ENCODE measurements at places on chromosomes 4 and X.
A peak's percentile ranks its signal among the peaks of the same experiment; 100 is the strongest.

- no peak for DNase-seq
These were observed 6.4 kb upstream of the CCSER1 start for GRCh38 chr4:90120815-90121214.

- peak; percentile 76 for DNase-seq
These were observed 32.8 kb downstream of the CLCN4 start for GRCh38 chrX:10189317-10190268.

- no peak for DNase-seq
These were observed 62.3 kb upstream of the ADAMTS3 start for GRCh38 chr4:72631296-72631695.

DNA sequence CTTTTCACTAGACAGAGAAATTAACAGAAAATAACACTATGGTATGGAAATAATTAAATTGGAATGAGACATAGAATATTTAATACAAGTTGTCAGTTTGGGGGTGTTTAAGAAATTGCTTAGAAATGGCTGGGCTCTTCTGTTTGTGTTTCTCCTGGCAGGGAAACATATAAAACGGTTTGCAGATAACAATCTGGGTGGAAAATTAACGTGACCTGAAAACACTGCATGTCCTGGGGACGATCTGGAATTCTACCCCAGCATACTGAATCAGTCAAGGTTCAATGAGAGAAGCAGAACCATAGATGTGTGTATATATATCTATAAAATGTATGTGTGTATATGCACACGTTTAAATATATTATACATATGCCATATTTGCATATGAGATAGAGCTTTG is 109.8 kb downstream of the SPATA18 start:
- no peak for DNase-seq

- no peak for DNase-seq
These were observed 51.2 kb upstream of the SHISA3 start for GRCh38 chr4:42345962-42346544.

DNA sequence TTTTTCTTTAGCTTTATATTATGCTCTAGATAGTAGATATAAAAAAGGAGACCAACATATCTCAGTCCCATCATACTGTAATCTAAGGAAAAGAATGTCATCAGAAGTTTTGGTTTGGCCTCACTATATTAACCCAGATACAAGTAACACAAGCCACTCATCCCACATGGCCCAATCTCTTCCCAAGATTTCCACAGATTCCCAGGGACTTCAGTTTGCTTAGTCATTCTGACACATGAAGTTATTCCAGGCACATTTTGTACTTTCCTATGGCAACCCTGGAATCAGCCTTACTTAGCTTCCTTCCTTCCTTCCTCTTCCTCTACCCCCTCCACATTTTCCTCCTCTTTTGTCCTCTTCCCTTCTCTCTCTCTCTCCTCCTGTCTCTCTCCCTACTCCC is 21.7 kb upstream of the DCLK2 start:
- DNase-seq: no peak

- DNase-seq: no peak
These were observed 46.6 kb downstream of the AFM start for GRCh38 chr4:73528171-73528570.

DNA sequence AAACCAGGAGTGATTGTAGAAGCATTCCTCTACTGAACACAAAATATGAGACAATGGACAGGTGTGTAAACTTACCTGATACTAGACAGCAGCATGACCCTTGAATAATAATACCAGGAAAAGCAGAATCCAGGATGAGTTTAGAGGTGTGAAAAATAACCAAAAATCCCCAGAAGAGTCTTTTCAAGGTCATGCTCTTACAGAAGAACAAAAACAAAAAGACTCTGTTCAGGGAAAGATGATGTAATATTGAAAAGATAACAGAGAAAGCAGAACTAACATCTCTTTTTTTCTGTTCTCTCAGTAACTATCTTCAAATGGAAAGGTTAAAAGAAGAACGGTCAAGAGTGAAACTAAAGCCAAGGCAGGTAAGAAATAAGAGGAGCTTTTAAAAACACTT is 14.0 kb upstream of the ARHGAP10 start:
- no peak for DNase-seq

- DNase-seq: no peak
These were observed 35.4 kb upstream of the TMEM184C start for GRCh38 chr4:147581606-147582350.

- DNase-seq: no peak
These were observed 8.3 kb upstream of the HOPX start for GRCh38 chr4:56689201-56689969.

- no peak for DNase-seq
These were observed 73.4 kb upstream of the LHFPL1 start for GRCh38 chrX:112753116-112753515.

DNA sequence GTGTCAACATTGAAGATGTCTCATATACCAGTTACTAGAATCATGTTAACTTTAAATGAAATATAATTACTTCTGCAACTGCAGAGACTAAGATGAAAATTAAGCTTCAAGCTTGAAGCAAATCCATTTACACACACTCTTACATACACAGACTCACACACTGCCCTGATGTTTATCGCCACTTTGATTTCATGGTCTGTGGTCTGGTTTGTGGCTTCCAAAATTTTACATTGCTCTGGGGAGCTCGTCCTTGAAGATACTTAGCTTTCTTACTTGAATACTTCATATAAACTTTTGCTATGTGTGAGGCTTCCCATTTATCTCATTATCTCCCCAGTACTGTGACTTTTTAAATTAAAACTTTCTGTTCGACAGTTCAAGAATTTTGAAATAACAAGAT is 35.8 kb downstream of the ARHGEF38 start:
- peak; percentile 29 for DNase-seq

- peak; percentile 15 for DNase-seq
These were observed 21.7 kb downstream of the RBPJ start for GRCh38 chr4:26342328-26343037.

GRCh38 chrX:30865612-30866011 is 23.4 kb downstream of the TAB3 start:
- DNase-seq: no peak

DNA sequence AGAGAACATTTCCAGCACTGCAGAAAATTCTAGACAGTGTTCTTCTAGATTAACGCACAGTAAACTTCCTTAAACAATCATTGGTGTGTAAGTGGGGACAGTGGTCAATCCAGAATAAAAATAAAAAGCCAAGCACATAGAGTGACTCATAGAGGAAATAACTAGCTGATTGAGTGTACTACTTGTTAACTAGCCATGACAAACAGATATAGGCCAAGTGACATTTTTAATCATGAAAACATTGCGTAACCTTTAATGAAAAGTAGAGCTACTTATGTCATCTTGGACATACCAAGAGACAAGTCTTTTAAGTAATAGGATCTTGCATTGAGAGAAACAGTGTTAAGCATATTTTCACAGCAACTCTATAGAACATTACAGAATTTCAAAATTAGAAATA is 233.9 kb upstream of the MAB21L2 start:
- no peak for DNase-seq

GRCh38 chr4:145867406-145867805 is 71.2 kb downstream of the ZNF827 start:
- no peak for DNase-seq

DNA sequence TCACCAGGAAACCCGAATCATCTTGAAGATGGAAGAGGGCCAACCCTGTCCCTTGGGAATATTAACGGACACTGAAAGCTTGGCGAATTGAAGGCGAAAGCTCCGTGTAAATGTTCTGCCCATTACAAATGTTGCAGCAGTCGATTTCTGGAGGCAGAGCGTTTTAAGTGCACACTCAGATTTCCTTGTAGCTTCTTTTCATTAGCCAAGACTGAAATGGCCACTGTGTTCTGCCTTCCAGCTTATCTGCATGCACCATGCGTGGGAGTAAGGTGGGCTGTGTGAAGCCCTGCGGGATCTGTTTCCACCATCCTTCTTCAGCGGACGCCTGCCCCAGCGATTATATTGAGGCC is 1.3 kb downstream of the SMIM20 start:
- no peak for DNase-seq

GRCh38 chrX:117196481-117196880 is 733.7 kb upstream of the CT83 start:
- DNase-seq: no peak

DNA sequence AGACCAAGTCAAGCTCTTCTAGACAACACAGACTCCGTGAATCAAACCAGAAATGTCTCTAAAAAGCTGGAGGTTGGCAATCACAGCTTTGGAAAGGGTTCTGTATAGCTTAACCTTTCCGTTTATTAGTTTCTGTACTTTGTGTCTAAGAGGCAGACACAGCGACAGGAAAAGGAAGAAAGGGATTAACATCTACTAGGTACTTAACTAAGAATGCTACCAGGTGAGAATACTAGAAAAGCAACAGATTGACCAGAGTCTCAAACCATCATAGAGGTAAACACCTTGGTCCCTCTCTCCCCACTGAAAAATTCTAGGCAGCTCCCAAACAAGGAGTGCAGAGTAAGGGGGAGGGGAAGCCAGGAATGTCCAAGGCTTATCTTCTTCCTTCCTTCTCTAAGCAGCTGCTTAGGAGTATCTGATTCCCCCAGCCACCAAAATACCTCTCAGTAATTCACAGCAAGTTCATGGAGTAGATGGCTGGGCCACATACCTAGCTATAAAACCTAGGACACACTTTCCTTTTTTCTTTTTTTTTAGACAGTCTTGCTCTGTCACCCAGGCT is 80.8 kb downstream of the APBB2 start:
- no peak for DNase-seq

- no peak for DNase-seq
These were observed 34.3 kb downstream of the TMEM164 start for GRCh38 chrX:110037178-110037577.

- DNase-seq: no peak
These were observed 155.6 kb upstream of the PACRGL start for GRCh38 chr4:20544645-20545044.

GRCh38 chr4:67020438-67020797 is 524.9 kb downstream of the CENPC start:
- no peak for DNase-seq

GRCh38 chrX:133437356-133437755 is 22.1 kb upstream of the GPC4 start:
- no peak for DNase-seq

DNA sequence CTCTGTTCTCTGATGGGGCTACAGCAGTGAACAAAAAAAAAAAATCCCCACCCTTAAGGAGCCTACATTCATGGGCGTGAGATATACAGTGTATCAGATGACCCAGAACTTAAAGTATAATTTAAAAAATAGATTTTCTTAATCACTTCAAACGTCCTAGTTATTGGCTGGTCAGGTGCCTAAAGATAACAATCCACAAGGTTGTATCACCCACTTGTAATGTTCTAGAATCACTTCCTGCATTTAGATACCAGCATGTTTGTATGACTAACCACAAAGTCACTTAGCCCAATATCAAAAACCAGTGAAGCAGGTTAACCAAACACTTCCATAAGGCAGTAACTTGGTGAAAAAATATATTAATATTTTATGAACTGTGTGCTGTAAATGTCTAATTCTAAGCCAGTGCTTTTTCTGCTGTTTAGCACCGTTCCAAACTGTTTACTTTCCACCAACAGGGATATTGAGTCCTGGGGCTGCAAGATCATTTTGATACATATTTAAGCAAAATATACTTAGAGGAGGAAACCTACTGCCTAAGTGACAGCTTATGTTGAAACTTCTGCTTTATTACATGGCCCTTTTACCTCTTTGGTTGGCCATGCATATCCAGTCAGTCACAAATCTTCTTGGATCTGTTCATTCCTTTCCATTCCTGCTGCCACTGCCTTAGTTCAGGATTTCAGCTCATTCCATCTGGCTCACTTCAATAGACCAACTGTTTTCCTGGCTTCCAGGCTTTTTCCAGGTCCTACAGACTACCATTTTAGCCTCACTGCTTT is 43.3 kb downstream of the CD40LG start:
- DNase-seq: no peak

DNA sequence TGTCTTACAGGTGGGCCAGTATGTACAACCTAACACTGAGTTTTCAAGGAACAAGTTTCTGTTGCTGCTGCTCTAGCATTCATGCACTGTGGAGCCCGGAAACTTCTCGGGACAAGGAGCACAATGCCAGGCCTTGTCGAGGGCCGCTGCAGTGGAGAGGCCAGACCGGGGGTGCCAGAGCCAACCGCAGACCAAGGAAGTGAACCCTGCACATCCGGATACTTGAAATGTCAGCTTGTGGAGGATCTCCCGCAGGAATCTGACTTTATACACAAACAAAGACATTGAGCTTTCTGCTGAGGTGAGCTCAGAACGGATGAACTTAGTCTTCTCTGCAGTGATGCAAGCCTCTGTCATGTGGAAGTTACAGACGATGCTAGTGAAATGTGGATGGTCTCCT is 99.5 kb downstream of the ZNF827 start:
- no peak for DNase-seq

DNA sequence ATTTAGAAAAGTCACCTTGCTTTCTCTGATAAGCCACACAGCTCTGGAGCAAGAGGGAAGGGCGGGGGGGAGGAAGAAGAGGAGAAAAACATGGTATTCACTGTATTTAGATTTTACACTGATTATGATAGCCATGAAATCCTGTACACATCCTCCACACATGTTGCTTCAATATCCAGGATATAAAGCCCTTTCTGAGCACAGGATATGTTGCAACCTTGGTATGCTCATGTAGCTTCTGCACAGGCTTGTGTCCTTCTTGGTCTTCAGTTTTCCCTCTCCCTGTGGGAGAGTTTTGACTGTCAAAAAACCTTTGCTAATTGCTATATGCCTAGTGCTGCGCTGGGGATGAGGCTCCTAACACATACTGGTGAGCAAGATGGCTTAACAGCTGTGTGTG is 61.9 kb upstream of the DAPP1 start:
- no peak for DNase-seq

DNA sequence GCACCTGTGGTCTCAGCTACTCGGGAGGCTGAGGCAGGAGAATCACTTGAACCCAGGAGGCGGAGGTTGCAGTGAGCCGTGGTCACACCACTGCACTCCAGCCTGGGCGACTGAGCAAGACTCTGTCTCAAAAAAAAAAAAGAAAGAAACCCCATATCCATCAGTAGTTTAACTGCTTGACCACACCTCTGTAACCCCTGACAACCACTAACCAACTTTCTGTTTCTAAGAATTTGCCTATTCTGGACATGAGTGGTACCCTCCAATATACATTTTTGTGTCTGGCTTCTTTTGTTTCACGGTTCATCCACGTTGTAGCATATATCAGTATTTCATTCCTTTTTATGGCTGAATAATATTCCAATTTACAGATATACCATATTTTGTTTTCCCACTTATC is 9.1 kb downstream of the PPAT start:
- DNase-seq: no peak

- no peak for DNase-seq
These were observed 124.4 kb downstream of the CHRDL1 start for GRCh38 chrX:110671068-110671803.

GRCh38 chr4:172578712-172579111 is 589.9 kb upstream of the GALNT7 start:
- DNase-seq: no peak

DNA sequence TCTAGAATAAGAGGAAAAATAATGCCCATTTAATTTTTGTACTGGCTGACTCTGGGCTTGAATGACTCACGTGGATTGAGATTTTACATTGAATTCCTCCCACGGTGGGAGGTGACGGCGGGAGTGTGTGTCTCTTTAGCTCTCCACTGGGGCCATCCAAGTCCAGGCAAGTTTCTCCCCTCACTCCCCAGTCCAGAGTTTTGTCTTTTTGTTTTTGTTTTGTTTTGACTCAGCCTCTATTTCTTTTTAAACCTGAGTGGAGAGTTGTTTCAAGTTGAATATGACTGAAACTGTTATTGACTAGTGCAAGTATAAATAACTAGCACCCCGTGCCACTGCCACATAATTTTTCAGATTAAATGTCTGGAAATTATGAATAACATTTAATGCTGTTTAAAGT is 13.6 kb downstream of the CHST7 start:
- DNase-seq: no peak

- no peak for DNase-seq
These were observed 97.9 kb downstream of the COX18 start for GRCh38 chr4:72971572-72971971.

GRCh38 chr4:124343661-124344171 is 368.8 kb downstream of the ANKRD50 start:
- DNase-seq: no peak

Measured in T47D (cell line).